ENCODE measurements at places on chromosomes 12 and 14.

DNA sequence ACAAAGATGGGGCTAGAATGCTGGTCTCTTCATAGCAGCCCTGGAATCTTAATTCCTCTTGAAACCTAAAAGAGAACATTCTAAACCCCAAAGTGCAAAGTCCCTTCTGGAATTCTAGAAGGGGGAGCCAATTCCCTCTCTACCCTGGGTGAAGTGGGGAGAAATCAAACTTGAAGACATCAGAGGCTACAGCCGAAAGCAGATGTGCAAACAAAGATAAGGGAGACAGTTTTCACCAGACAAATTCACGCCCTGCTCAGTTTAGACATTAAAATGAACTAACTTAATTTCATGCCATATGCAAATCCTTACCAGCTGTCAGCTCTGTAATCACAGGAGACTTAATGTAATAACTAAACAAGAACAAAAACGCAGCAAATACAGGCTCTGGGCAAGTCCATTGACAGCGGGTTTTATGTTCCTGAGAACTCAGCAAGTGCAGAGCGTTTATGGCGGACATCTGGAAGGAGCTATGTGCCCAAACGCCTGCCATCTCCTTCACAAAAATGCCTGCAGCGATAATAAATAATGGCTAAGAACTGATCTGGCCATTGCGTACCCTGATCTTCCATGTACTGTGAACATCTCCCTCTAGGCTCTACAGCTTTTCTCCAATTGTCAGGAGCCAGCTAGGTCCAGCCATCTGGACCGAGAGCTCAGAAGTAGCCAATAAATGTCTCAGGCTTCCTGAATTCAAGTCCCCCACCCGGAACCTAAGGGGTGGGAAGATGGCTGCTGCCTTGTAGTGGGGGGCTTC, 19.1 kb upstream of the FICD start:
- no peak for DNase-seq

DNA sequence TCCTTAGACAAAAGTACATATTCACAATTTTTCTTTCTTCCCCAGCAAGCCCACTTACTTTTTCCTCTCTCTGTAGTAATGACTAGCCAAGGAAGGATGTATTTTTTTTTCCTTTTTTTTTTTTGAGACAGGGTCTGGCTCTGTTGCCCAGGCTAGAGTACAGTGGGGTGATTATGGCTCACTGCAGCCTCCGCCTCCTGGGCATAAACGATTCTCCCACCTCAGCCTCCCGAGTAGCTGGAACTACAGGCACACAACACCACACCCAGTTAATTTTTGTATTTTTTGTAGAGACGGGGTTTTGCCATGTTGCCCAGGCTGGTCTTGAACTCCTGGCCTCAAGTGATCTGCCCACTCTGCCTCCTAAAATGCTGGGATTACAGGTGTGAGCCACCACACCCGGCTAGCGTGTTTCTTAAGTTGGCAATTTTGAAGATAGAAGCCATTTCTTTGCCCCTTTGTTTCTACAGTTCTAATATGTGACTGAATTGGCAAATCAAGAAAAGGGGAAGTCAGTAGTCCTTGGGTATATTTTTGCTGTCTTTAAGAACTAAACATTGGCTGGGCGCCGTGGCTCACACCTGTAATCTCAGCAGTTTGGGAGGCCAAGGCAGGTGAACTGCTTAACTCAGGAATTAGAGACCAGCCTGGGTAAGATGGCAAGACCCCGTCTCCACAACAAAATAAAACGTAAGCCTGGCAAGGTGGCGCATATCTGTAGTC, 3.2 kb upstream of the NACA start:
- no peak for DNase-seq

GRCh38 chr12:30019366-30020140, 235.8 kb upstream of the TMTC1 start:
- peak; percentile 3 for DNase-seq

- DNase-seq: no peak
Observed at GRCh38 chr12:25670076-25671055, 117.3 kb upstream of the LMNTD1 start.

- DNase-seq: no peak
Observed at GRCh38 chr14:91364524-91365270, 52.9 kb downstream of the CCDC88C start.

DNA sequence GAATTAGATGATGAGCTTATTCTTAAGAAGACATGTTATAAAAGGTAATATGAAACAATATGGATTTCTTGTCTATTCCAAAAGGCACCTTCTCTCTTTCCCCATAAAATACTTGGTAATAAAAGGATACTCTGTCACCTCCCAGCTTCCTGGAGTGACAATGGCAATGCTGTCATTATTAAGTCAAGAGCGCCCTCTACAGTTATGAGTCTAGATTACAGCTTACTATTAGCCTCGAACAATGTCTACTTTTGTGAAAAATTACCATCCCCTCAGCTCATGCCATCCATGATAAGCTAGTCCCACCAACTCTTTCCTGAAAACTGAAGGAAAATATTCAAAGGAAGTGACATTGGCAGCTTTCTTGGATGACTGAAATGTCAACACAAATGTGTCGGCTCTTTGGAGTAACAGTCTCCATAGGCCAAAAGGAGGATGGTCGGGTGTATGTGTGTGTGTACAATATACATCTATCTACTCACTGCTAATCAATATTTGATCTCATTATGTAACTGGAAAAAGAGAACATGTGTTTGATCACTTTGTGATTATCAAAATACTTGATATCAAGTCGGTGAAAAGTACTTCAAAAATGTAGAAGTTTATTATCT, 48.7 kb upstream of the CDKN3 start:
- peak; percentile 78 for DNase-seq

DNA sequence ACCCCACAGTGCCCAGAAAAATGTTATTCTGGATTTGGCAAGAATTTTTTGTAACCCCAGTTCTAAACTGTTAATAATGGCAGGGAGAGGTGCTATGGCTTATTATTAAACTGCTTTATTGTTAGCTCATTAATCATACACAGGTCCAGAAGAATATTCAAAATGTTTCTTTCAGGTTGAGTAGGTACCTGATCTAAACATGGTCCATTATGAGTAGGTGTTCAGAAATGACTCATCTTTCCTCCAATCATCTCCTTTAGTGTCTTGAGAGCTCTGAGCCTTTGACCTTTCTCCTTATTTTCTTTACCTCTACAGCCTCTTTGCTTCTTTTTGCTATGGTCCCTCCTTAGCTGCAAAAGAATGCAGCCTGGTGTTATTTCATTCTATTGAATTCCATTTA, 211.0 kb upstream of the GARIN6 start:
- DNase-seq: no peak

DNA sequence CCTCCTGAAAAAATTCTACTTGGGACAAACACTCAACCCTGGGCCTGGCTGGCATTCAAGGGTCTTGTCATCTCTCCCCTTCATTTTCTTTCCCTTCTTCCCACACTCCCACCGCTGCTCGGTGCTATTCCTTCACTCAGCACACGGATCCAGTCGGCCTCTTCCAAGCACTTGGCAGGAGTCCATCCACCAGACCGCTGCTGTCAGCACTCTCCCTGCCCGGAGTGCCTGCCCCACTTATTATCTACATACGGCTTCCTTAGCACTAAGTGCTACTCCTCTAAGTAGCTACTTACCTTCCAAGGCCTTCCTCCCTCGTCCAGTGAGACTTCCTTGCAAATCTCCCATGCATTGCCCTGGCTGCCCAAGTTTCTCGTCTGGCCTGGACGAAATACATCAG, 29.8 kb downstream of the CALM1 start:
- peak; percentile 27 for DNase-seq

DNA sequence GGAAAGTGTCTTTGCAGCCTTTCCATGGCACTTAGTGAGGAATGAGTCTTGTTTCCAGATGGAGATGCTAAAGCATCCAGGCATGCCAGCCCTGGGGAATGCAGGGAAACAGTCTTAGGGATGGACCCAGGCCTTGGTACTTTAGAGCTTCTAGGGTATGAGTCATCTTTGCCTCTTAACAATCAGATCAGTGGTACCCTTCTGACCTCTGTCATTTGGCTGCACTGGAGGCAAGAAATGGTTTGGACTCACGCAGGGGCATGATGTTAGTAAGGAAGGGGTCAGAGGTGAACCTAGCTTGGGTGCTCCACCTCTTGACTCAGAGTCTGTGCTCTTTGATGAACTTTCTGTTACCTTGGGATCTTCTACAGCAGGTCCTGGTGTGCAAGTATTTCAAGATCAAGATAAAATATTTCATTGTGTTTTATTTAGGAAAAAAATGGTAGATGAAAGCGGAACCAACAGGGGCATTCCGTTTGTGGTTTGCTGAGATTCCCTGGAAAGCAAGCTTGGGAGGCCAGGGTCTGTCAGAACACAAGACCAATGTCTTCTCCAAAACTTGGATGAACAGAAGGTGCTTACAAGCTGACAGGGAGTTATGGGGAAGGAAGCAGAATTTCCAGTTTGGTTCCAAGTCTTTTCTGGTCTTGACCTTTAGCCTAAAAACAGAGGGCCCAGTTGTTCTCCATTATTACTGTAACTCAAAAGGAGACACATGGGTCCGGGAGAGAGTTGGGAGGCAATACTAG, 216.2 kb downstream of the ZFP36L1 start:
- no peak for DNase-seq

DNA sequence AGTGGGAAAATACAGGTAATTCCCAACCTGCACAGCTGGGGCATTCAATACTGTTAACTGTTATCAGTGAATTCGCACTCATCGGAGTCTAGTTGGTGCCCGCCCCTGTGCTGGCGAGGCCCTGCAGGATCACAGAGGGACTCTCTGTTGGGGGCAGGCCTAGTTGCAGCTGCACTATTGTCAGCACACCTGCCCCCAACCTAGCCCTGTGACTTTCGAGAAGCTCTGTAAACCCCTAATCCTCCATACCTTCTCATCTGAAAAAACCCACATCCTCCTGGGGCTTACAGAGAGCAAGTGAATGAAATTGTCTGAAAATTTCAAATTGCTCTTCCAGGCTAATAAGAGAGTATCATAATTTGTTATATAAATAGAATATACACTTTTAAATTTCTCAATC, 132.2 kb upstream of the NUDT4 start:
- DNase-seq: no peak

DNA sequence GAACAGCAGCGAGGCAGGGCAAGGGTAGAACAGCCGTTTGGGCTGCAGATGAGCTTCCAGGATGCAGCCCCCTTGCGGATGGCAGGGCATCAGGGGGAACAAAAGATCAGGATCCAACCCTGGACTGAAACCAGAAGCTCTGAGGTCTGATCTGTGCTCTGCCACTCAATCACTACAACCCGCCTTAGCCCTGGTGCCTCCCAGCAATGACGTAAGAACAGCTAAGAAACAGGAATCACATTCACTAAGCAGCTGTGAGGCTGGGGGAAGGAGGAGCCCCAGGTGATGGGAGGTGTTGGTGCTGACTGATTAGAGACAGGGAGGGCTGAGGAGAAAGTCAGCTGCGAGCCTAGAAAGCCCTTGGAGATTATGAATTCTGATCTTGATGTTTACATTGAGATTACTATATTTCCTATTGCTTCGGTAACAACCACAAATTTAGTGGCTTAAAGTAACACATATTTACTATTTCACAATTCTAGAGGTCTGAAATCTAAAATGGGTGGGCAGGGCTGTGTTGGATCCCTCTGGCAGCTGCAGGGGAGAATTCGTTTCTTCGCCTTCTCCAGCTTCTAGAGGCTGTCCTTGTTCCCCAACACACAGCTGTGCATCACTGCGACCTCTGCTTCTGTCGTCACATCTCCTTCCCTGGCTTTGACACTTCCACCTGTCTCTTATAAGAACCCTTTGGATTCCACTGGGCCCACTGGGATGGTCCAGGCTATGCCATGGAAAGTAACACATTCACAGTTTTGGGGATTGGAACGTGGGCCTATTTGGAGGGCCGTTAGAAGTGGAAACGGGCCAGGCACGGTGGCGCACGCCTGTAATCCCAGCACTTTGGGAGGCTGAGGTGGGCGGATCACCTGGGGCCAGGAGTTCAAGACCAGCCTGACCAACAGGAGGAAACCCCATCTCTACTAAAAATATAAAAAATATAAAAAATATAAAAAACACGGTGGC, 6.1 kb upstream of the CD9 start:
- no peak for DNase-seq

DNA sequence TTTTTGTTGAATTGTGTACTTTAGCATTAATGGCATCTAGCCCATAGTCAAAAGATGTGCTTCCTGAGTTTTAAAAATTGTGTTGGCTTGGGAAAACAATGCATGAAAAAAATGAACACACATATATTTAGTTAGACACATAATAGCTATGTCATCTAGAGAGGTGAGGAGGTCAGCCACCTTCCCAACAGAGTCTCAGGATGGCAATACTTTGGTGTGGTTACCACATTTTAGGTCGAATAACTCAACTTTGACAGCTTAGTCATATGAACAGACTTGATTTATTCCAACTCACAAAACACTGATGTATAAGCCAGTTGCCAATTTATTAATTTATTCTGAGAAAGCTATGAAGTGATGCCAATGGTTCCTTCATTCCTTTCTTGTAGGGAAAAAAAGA, 114.0 kb downstream of the ETNK1 start:
- DNase-seq: no peak

- peak; percentile 81 for DNase-seq
Observed at GRCh38 chr12:67355428-67356379, 86.5 kb downstream of the CAND1 start.

- DNase-seq: no peak
Observed at GRCh38 chr12:53378222-53378621, 1.8 kb upstream of the SP1 start.

DNA sequence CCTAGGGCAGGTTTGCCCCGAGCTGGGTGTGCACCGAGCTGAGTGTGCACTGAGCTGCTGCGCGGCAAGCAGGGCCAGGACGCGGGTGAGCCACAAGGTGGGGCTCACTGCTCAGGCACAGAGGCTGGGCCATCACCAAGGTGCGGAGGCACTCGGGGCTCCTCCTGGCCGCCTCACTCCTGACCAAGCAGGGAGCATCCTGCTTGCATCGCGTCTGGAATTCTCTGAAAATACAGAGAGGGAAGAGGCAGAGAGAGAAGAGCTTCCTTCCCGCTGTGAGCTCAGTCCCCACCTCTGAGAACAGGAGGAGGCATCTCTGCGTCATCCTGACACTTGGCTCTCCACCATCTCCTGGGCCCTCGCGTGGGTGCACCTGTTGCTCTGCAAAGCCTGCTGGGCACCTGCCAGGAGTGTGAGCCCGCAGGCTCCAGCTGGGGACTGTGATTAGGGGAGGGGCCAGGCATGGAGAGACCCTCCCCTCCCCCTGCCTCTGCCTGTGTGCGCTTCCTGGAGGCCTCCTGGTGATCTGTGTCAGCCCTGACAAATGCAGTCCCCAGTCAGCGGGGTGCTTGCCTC, 116.3 kb downstream of the GLT1D1 start:
- DNase-seq: peak; percentile 92

- peak; percentile 85 for DNase-seq
Observed at GRCh38 chr12:47773062-47773857, at the start of gene SLC48A1. TSS of gene SLC48A1 (plus strand) at chr12:47773238. CDS start at chr12:47773305, 67 bp downstream.

GRCh38 chr14:68548194-68549076, 244.4 kb downstream of the ZFP36L1 start:
- peak; percentile 73 for DNase-seq

GRCh38 chr12:29228474-29229157, 79.5 kb downstream of the FAR2 start:
- no peak for DNase-seq

GRCh38 chr12:88227263-88227662, 85.2 kb downstream of the TMTC3 start:
- DNase-seq: no peak
